Neuronal stem cell (in vitro differentiated cells): ENCODE measurements at places on chromosomes 5 and 9.

GRCh38 chr5:144179226-144179625 is 8.6 kb downstream of the KCTD16 start:
- no peak for DNase-seq

- DNase-seq: no peak
Measured at GRCh38 chr5:171010086-171010485, 148.3 kb downstream of the RANBP17 start.

DNA sequence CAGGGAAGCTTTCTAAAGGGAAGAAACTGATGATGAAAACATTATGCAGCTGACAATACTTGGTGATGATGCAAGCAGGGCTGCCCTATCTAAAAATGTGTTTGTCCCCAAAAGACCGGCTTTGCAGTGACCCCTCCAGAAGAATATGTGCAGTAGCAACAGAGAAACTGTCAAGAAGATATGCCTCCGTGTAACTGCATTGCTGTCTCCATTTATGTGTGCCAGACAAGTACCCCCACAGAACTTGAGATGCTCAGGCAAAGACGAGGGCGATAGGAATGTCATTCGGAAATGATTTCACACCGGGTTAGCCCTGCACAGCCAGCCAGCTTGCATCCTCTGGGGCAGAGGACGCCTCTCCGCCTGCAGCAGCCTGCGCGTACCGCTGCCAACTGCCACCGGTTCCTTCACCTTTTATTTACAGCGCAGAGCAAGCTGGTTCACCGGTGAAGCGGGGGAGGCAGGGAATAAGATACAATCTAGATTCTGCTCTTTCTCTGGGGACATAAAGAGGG is 2.0 kb downstream of the GABBR2 start:
- DNase-seq: no peak

GRCh38 chr9:655875-656274 is 185.6 kb upstream of the DMRT1 start:
- no peak for DNase-seq

DNA sequence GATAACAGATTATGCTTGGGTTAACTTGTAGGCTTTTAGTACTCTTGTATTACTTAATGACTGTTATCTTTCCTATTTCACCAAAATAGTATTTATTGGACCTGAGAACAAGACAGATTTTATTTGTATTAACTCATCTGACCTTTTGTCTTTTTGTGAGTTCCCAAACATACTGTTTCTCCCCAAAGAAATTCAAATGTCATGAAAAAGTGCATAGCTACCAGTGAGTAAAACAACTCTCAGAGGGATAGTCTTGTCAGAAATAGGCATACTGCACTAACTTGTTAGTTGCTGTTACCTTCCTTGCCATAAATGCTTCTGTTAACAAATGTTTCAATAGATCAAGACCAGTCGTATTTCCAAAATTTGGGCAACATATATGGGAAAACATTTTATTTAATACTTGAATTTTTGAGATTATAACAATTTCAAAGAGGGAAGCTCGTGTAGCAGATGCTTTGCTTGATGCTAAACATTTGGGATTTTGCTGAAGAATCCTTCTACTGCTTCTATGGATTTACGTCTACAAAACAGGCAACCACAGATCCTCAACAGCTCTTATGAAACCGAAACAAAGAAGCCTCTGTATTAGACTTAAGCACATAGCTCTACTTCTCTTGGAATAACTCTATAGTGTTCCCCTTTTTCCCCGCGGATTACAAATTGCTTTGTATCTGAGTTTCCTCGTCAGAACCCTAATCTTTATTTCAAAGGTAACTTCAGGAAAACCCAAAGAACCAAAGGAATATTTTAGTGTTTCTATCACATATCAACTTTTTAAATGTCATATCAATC is 248.8 kb downstream of the MCTP1 start:
- DNase-seq: no peak

- no peak for DNase-seq
Measured at GRCh38 chr5:36842087-36842486, 34.5 kb upstream of the NIPBL start.

DNA sequence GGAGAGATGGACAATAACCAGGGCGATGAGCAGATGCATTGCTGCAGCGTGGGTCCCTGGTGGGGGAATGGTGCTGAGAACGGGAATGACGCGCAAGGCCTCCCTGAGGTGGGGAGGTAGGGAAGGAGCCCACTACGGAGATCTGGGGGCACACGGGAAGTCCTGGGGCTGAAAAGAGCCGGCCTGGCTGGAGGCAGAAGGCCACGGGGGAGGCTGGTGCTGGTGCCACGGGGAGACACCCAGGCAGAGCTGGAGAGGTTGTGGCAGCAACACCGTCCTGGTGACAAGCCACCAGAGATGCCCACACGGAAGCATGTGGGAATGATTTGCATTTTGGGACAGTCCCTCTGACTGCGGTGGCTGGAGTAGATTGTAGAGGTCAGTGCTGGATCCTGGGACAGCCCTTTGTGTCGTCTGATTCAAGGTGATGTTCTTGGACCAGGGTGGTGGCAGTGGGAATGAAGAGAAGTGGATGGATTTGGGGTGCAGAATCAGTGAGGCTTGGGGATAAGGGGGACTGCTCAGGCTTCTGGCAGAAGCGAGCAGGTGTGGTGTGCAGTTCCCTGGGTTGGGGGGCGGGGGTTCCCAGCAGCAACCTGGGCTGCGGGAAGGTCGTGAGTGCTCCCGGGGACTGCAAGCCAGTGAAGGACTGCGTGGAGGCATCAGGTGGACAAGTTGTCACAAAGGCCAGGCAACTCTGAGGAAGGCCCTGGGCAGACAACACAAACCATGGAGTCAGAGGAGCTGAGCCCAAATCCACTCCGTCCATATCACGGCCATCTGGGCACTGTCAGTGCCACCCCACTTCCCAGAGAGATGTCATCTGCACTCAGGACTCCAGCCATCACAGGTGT is 25.2 kb upstream of the CNOT6 start:
- no peak for DNase-seq

- no peak for DNase-seq
Measured at GRCh38 chr5:143671021-143671420, 140.9 kb upstream of the HMHB1 start.

DNA sequence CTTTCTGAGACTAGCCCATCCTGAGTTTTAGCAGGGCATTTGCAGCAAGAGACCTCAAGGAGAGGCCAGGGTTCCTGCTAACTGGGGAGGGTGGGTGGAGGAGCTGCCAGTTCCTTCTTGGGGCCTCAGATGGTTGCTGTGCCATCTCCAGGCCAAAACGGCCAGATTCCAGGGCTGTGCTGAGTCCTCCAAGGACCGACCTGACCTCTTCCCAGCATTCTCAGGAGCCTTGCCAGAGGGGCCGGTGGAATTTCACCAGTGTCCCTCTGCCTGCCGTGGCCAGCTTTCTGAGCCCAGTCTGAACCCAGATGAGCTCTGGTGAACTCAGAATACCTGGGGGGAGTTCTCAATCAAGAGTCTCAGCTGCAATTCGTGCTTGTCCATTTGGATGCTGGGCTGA is 54.3 kb downstream of the TSTD2 start:
- DNase-seq: no peak
